Panc1 (cell line): ENCODE measurements at places on chromosomes 16 and 17. TPM values are rescaled to one million over a fixed set of nuclear protein-coding genes. Genes with fewer than 3 reads are reported as not detected.
A peak's percentile ranks its signal among the peaks of the same experiment; 100 is the strongest.

- H3K4me3 ChIP-seq: no peak overlapping the region
- peaks cover 4% of the 10 kb centered on the region; the same call in 1 of the 2 replicates for H3K4me1 ChIP-seq
- H3K36me3 ChIP-seq: no peaks in the 10 kb centered on the region
- no peaks in the 10 kb centered on the region for H3K27me3 ChIP-seq
- H3K27ac ChIP-seq: peak overlapping the region; percentile 20; the same call in 1 of the 2 replicates
These were observed 30.1 kb downstream of the HOXB1 start for GRCh38 chr17:48500435-48501426.

DNA sequence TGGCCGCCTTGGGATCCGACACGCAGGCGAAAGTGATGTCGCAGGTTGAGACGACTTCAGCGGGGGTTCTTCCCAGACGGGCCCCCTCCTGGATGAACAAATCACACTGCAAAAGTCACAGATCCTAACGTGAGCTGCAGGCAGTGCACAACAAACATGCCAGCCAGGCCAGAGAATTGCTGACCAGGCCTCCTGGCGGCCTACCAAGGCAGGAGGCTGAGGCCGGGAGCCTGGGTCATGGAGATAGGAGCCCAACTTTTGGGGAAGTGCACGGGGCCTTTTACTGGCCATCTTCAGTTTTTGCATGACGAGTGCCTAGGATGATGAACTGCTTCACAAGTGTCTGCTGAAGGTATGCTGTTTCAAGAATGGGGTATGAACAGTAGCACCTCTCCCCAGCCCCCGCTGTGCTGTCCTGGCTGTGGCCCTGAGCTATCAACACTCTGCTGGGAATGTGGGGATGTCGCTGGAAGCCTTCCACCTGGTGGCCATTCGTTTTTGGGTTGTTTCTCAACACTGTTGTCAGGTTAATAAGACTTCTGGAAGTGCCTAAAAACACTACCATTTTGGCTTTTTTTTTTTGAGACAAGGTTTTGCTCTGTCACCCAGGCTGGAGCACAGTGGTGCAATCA is 12.2 kb upstream of the ROGDI start:
- no peak for DNase-seq
- H3K27ac ChIP-seq: no peak overlapping the region
- H3K27me3 ChIP-seq: no peaks in the 10 kb centered on the region
- H3K4me3 ChIP-seq: no peak overlapping the region

DNA sequence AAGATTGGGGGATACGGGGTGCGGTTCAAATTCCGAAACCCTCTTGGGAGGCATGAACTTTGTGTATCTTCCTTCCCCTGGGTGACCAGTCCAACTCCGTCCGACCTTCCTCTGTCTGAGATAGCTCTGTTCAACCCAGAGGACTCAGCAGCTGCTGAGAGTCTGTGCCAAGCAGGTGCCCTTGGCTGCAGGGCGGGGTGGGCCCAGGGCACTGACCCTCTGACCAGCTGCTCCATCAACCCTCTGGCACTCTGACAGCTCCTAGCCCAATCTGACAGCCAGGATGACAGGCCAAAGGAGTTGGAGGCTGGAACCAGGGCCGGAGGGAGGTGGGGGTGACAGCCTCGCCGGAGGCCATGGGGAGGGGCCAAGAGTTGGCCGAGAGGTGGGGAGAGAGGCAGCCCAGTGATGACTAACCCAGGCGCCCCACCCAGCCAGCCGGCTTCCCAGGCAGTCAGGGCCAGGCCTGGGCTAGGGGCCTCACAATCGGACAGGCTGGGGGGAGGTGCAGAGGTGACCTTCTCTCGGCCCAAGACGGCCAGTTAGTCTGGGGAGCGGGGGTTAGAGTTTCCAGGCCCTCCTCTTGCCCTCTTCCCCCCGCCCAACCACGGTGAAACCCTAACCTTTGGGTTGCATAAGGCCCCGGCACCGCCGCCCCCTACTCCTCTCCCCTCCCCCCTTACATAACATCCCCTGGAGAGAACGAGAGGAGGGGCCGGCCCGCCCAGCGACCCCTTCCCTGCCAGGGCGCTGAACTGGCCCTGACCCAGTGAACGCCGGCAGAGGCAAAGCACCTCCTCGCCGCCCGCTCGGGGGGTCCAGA is 5.0 kb upstream of the TLCD2 start:
- H3K4me1 ChIP-seq: peaks cover 49% of the 10 kb centered on the region
- no peak for DNase-seq
- H3K27ac ChIP-seq: peak overlapping the region; percentile 80
- peaks cover 4% of the 10 kb centered on the region; the same call in 1 of the 2 replicates for H3K36me3 ChIP-seq

- no peak overlapping the region for H3K4me3 ChIP-seq
- H3K36me3 ChIP-seq: no peaks in the 10 kb centered on the region
- no peak for DNase-seq
These were observed 14.1 kb upstream of the SLC16A5 start for GRCh38 chr17:75073618-75074047.

Gene ZACN
- not detected for total RNA-seq

Gene BTBD17
- not detected for total RNA-seq

- H3K36me3 ChIP-seq: no peaks in the 10 kb centered on the region
- H3K27me3 ChIP-seq: no peaks in the 10 kb centered on the region; the same call in 1 of the 2 replicates
- no peaks in the 10 kb centered on the region for H3K4me1 ChIP-seq
- no peak overlapping the region for H3K27ac ChIP-seq
- DNase-seq: no peak
- no peak overlapping the region for H3K4me3 ChIP-seq
These were observed 21.9 kb downstream of the C1QTNF1 start for GRCh38 chr17:79045842-79046196.

DNA sequence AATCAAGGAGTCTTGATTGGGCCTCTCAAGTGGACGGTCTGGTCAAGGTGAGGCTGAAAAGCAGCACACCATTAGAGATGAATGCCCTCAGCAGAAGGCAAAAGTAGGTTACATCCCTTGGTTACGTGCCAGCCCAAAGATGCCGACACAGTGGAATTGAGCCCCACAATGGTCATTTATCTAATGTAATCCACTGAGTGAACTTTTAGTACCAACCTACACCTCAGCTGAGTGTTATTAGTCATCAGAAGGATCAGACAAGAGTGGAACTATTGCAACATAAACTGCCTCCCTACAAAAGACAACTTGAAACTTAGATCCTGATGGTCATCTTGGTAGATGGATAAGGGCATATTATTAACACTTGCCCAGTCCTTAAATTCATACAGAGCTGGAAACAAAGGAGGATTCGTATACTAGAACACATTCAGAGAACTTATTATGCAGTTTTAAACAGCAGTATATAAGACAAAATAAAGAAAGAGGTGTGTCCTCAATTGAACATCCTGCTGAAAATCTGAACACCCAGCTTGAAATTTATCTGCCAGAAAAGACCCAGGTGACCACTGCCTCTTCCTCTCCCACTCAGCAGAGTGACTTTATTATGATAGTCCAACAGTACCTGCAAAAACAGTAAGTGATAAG is 2.8 kb downstream of the DCUN1D3 start:
- H3K27ac ChIP-seq: no peak overlapping the region
- H3K36me3 ChIP-seq: peaks cover 3% of the 10 kb centered on the region
- H3K4me3 ChIP-seq: no peak overlapping the region
- no peak for DNase-seq

Gene FBXO39
- total RNA-seq: not detected

DNA sequence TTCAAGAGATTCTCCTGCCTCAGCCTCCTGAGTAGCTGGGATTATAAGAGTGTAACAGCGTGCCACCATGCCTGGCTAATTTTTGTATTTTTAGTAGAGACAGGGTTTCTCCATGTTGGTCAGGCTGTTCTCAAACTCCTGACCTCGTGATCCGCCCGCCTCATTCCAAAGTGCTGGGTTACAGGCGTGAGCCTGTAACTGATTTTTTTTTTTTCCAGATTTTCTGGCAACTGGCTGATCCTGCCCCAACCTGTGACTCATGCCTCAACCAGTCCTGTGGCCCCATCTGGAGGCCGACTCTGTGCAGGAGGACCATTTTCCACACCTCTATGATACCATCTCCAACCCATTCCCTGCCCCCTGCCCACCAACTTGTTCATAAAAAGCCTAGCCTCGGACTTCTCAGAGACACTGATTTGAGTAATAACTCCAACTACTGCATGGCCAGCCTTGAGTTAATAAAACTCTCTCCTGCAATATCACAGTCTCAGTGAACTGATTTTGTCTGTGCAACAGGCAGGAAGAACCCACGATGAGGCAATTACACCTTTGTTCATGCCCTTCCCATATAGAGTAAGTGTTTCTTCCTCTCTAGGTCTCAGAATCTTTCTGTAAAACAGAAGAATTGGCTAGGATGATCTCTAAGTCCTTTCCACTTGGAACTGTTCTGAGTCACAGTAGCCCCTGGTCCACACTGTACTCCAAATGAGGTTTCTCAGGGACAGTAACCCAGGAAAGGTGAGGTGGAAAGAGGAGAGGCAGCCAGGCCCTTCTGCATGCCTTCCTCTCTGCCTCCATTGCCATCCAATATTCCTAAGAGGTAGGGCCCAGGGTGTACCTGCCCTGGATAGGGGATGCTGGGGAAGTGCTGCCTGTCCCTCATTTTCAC is 8.8 kb upstream of the CNOT1 start:
- no peak overlapping the region for H3K4me3 ChIP-seq
- H3K4me1 ChIP-seq: no peaks in the 10 kb centered on the region
- H3K27me3 ChIP-seq: no peaks in the 10 kb centered on the region
- no peaks in the 10 kb centered on the region for H3K36me3 ChIP-seq
